H9 (cell line): ENCODE measurements at places on chromosomes 16 and 17.

GRCh38 chr16:26316683-26317464 is 625.1 kb downstream of the HS3ST4 start:
- H3K27ac ChIP-seq = no peak overlapping the region
- no peaks in the 10 kb centered on the region for H3K27me3 ChIP-seq
- no peaks in the 10 kb centered on the region for H3K4me1 ChIP-seq
- H3K4me3 ChIP-seq = no peak overlapping the region
- peak; percentile 47 for DNase-seq

- DNase-seq = no peak
- H3K36me3 ChIP-seq = no peaks in the 10 kb centered on the region
- H3K4me1 ChIP-seq = no peaks in the 10 kb centered on the region
- H3K4me3 ChIP-seq = no peak overlapping the region
- H3K27ac ChIP-seq = no peak overlapping the region
These were observed 10.7 kb upstream of the UMOD start for GRCh38 chr16:20363191-20363590.

DNA sequence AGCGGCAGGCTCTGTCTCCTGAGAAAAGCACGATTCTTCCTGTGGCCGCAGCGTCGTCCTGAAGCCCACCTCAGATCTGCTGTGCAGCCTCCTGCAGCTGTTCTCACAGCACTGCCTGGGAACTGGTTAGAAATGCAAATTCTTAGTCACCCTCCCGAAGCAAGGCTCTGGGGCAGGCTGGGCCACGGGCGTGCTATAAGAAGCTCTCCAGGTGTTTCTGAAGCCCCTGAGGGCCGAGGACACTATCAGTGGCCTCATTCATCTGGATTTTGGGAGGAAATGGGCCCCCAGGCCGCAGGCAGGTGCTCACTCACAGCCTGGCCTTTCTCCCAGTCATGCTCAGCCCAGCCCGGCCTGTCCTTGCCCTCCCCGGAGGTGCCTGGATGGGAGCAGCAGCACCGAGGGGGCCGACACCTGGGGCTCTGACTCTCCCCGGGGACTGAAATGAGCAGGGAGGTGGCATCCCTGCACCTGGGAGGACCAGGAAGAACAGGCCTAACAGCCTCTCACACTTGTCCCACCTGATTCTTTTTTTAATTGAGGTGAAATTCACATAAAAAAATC is 10.4 kb upstream of the NLRC3 start:
- H3K4me3 ChIP-seq = no peak overlapping the region
- no peaks in the 10 kb centered on the region for H3K4me1 ChIP-seq
- H3K27me3 ChIP-seq = no peaks in the 10 kb centered on the region
- H3K36me3 ChIP-seq = peaks cover 12% of the 10 kb centered on the region; the same call in 2 of the 3 replicates
- DNase-seq = no peak
- H3K27ac ChIP-seq = no peak overlapping the region

- no peak for DNase-seq
- H3K36me3 ChIP-seq = no peaks in the 10 kb centered on the region
- peaks cover 5% of the 10 kb centered on the region; the same call in 1 of the 2 replicates for H3K4me1 ChIP-seq
- H3K4me3 ChIP-seq = no peak overlapping the region
- H3K27me3 ChIP-seq = no peaks in the 10 kb centered on the region
These were observed 226.3 kb downstream of the WWOX start for GRCh38 chr16:78325468-78326352.

DNA sequence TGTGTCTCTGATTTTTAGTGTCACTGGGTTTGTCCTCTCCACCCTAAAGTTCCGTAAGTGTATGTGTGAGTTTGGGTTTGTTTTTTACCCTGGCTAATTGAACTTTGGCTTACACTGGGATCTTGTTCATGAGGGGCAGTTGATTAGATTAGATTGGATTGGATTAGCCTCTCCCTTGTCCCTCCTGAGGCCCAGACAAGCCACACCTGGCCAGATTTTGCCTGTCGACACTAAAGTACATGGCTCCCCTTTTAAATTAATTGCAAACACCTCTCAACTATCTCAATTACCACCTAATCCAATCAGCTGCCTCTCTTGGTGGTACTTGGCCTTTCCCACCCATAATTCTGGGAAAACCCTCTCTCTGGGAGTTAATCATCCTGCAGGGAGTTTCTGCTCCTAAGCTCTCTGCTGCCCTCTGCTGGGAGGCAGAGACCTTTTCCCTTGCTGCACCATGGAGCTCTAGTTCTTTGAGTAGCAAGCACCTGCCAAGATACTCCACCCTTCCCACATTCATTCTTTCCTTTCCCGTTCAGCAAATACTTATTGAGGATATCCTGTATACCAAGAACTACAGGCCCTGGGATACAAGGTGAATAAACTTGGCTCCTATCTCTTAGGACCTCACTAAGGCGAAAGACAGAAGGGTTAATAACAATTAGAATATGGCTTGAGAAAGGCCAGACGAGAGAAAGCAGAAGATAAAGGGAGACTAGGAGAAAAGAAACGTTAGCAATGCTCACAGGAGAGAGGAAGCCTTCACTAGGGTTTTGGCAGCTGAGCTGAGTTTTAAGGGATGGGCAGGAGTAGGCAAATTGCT is 60.0 kb upstream of the MPHOSPH6 start:
- peak; percentile 79 for DNase-seq
- H3K4me3 ChIP-seq = no peak overlapping the region
- H3K27me3 ChIP-seq = no peaks in the 10 kb centered on the region
- no peaks in the 10 kb centered on the region for H3K4me1 ChIP-seq
- no peaks in the 10 kb centered on the region for H3K36me3 ChIP-seq
